Stimulated activated CD8-positive, alpha-beta memory T cell treated with anti-CD3 and anti-CD28 coated beads, Interleukin-7, amount 100 ng/mL, for 4 hours (primary cell): ENCODE measurements at places on chromosomes 6 and 20.

GRCh38 chr20:4729265-4729664 is 7.6 kb downstream of the PRND start:
- no peak for DNase-seq

DNA sequence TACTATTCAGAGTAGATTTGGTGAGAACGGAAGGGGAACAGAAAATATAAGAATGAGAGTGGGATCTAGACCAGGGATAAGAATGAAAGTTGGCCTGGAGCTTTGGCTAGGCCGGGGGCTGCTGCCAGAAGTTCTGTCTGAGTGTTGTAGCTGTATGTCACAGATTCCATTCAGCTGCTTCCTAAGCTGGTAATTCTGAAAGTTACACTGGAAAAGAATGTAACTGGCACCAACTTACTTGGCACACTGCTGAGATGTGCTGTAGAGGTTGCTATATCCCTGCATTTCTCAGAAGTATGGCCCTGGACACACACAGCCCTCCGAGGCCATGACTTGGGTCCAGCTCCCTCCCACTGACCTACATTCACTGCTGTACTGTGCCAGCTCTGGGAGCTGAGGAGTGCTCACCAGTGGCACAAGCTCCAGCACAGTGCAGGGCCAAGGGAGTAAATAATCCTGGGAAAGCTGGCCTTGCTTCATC is 25.8 kb upstream of the TMEM217 start:
- DNase-seq: no peak

GRCh38 chr20:24359321-24360027 is 110.0 kb upstream of the SYNDIG1 start:
- no peak for DNase-seq

DNA sequence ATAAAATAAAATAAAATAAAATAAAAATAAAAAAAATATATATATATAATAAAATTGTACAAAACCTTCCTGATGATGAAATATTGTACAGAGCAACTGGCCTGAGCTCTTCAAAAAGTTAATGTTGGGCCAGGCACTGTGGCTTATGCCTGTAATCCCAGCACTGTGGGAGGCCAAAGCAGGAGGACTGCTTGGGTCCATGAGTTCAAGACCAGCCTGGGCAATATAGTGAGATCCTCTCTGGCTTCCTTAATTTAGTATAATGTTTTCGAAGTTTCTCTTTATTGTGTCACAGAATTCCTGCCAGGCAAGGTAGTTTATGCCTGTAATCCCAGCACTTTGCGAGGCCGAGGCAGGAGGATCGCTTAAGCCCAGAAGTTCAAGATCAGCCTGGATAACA is 113.9 kb upstream of the SALL4 start:
- no peak for DNase-seq

GRCh38 chr20:51183451-51183850 is 160.5 kb upstream of the KCNG1 start:
- DNase-seq: no peak

DNA sequence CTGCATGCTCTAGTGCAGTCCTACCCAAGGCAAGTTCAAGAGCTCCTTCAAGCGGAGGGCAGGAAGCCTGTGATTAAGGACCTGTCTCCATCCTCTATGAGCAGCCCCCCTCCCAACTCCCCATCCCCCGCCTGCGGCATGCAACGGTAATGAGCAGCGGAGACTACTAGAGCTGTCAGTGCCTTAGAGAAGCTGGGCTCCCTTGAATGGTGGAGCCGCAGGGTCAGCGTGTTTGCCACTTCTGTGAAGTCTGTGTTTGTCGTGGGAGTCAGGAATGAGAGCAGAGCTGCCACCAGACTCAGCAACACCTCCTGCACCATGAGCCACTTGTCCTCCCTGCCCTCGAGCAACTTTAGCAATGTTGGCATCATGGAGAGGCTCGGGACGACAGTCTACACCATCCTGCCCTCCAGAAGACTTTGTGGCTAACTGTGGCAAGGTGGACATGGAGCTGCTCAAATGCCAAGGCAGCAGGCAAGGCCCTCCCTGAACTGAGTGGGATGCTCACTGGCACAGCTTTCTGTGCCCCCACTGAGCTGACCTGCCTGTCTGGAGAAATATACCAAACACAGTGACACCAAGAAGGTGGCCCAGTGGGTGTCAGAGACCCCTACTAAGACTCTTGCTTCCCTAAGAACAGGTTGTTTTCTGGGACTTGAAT is 23.8 kb upstream of the SYNDIG1 start:
- no peak for DNase-seq

- DNase-seq: no peak
Observed at GRCh38 chr20:63696628-63697356, at the start of gene TNFRSF6B. TSS of gene TNFRSF6B (plus strand) at chr20:63696652. CDS start at chr20:63696768, 116 bp downstream.

GRCh38 chr6:38353310-38354036 is 286.3 kb downstream of the BTBD9 start:
- no peak for DNase-seq

- no peak for DNase-seq
Observed at GRCh38 chr20:59006167-59006863, 739 bp downstream of the CTSZ start.

GRCh38 chr6:70838907-70839285 is 118.0 kb downstream of the B3GAT2 start:
- DNase-seq: no peak

GRCh38 chr6:106527979-106528378 is 101.3 kb downstream of the RTN4IP1 start:
- no peak for DNase-seq
